ENCODE measurements at places on chromosomes 12 and 14. TPM values are rescaled to one million over a fixed set of nuclear protein-coding genes. Genes with fewer than 3 reads are reported as not detected.
A peak's percentile ranks its signal among the peaks of the same experiment; 100 is the strongest.

GRCh38 chr14:105919458-105920150 lies 393.2 kb downstream of the TMEM121 start:
- no peak for DNase-seq

DCN gene
- polyA plus RNA-seq = 8.1 TPM

HCAR3 gene
- polyA plus RNA-seq = 0.15 TPM

- DNase-seq = peak; percentile 21
Observed at GRCh38 chr12:90152897-90153624, 444.4 kb upstream of the ATP2B1 start.

SLC5A8 gene
- polyA plus RNA-seq = not detected

GRCh38 chr14:64729386-64730060 lies 25.3 kb downstream of the PLEKHG3 start:
- no peak for DNase-seq

- no peak for DNase-seq
Observed at GRCh38 chr14:90781876-90782275, 34.4 kb downstream of the TTC7B start.

TMEM52B gene
- polyA plus RNA-seq = not detected

- DNase-seq = no peak
Observed at GRCh38 chr12:4435537-4435936, 10.1 kb downstream of the FGF6 start.

DNA sequence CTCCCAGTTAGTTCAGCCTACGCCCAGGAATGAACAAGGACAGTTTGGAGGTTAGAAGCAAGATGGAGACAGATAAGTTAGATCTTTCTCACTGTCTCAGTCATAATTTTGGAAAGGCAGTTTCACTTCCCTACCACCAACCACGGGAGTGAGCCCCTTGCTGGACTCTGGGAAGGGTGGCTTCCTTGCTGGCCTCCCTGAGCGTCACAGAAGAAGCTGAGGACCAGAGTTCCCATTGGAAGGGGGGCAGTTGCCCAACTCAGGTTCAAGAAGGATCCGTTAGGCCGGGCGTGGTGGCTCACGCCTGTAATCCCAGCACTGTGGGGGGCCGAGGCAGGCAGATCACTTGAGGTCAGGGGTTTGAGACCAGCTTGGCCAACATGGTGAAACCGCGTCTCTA lies 106.2 kb upstream of the MAX start:
- no peak for DNase-seq

RIPK3 gene
- polyA plus RNA-seq = 17.7 TPM

AKAP3 gene
- 2.5 TPM for polyA plus RNA-seq
